ENCODE measurements at places on chromosomes 4 and X.

- no peak for DNase-seq
Measured at GRCh38 chrX:13793897-13794296, 23.0 kb downstream of the GPM6B start.

- no peak for DNase-seq
Measured at GRCh38 chr4:20603671-20604313, 96.5 kb upstream of the PACRGL start.

DNA sequence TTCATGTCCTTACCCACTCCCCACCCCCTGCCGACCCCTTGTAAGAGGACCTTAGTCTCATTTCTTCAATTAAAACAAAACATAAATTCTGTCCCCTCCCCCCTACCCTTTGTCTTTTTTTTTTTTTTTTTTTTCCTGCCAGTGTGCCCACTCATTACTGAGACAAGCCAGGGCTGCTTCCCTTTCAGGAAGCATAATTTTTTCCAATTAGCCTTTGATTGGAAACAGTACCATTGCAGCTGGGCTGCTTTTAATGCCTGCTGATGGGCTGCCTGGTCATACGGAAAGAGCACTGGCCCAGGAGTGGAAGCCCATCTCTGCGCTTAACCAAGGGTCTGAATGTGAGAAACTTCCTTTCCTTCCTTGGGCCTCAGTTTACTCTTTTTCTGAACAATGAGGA is 18.6 kb upstream of the CAPN6 start:
- DNase-seq, result no peak

DNA sequence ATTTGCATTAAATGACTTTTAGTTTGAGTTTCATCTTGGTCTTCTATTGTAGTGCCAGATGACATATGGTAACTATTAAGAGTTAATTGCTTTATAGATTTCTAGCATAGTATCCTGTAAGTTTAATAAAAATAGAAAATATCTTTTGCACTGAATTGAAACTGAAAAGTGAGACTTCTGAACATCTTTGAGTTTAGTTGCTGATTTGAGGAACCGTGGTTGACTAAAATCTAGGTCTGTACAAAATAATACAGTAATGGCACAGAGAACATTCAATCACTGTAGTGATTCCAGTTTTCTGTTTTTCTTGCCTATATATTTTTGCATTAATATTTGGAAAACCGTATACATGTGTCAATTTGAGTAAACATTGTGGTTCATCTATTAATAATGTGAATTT is 60.7 kb downstream of the SPATA4 start:
- DNase-seq, result no peak

GRCh38 chrX:38954520-38954919 is 153.3 kb downstream of the MID1IP1 start:
- no peak for DNase-seq

DNA sequence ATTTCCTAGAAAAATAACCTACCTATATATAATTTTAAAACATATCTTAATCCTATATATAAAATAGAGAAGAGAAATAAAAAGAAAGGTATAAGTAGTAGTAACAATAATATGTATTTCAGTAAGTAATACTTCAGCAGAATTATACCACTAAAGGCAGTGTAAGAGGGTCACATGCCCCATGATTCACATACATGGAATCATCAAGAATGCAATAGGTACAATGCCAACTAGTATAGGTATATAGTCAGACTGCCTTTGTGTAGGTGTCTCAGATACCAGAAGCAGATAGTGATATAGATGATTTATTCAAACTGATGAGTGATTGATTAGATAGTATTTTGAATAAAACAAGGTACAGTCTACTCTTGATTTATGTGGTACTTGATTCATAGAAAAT is 9.4 kb downstream of the AIMP1 start:
- DNase-seq, result no peak
